G401 (cell line): ENCODE measurements at places on chromosomes 5 and 9.

DNA sequence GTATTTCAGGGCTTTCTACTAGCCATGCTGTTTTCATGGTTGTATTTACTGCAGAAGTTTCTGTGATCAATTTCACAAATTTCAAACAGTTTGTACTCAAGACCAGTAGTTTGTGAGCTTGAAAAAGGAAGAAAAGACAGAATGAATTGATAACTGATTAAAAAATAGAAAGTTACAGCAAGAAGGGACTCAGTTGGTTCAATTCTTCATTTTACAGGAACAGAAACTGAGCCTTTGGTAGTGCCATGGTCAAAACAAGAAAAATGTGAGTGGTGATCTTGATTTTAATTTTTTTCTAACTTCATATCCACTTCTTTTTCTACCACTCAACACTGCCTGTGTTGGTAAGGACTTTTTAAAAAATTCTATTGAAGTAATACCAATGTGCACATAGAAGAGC is 206.6 kb upstream of the NREP start:
- DNase-seq: no peak

- DNase-seq: no peak
Observed at GRCh38 chr5:169385636-169386035, 84.7 kb upstream of the SLIT3 start.

DNA sequence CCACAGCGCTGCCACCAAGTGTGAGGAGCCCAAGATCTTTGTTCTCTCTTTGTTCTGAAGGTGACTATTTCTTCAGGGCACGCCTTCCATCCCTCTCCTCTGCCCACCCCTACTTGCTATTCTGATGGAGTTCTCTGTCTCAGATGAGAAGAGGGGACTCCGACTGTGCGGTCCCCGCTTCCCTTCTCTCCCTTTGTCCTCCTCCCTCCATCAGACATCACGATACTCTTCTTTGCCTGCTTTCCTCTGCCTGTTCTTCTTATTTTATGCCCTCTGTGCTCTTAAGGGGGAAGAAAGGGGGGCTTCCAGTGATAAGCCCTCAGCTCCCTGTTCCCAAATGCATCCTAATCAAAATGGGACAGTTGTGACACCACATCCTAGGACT is 307.8 kb downstream of the RAB3C start:
- DNase-seq: no peak

- peak; percentile 91 for DNase-seq
Observed at GRCh38 chr9:129006328-129007034, 21.6 kb downstream of the SH3GLB2 start.

DNA sequence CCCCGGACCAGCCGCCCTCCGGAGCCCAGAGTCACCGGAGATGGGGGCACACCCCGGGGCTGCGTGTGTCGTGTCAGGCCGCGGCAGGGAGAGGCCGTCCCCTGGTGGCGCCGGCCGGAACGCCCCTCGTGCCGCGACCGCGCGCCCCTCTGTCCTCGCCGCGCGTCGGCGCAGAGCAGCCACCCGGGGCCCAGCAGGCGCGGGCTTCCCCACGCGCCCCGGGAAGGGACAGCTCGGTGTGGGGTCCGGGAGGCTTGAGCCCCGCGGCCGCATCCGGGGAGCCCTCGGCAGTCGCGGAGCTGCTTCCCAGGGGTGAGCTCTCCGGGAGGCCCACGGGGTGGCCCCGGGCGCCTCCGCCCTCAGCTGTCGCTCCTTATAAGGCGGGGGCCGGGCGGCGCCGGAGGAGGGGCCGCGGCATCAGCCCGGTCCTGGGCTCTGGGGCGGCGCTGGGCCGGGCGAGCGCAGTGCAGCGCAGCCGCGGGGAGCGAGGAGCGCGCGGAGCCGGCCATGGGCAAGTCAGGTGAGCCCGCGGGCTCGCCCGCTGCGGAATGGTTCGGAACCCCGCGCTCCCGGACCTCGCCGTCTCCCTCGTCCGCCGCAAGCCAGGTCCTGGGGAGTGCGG is at the start of gene GLIPR2:
TSS of gene GLIPR2 (plus strand) at position 462 of the 622 bp plus-strand sequence. CDS start at position 508, 46 bp downstream.
- peak; percentile 52 for DNase-seq

DNA sequence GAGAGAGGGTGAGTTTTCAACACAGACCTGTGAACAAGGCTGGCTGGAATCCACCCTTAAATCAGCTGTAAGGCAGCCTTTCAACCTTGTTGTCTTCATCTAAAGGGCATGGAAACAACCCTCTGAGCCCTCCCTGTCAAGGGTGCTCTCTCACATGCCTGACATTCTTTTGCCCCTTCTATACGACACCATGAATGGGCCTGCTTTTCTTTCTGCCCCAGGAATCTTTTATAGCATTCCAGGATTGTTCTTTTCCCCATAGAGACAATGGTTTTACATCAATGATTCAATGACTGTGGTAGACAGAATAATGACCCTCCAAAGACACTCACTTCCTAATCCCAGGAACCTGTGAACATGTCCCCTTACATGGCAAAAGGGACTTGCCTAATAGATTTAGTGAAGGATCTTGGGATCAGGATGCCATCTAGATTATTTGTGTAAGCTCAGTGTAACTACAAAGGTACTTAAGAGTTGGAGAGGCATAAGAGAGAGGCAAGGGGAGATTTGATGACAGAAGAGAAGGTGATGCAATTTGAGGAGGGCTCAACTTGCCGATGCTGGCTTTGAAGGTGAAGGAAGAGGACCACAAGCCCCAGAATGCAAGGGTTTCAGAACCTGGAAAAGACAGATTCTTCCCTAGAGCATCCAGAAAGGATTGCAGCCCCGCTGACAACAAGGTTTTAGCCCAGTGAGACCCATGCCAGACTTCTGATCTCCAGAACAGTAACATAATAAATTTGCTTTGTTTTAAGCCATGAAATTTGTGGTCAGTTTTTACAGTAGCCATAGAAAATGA is 29.2 kb upstream of the HMHB1 start:
- no peak for DNase-seq

GRCh38 chr5:158382473-158382872 is 523.5 kb upstream of the CLINT1 start:
- DNase-seq: peak; percentile 88

- no peak for DNase-seq
Observed at GRCh38 chr9:131875828-131876485, 136.1 kb upstream of the RAPGEF1 start.
